ENCODE measurements at places on chromosomes 5 and 9.

DNA sequence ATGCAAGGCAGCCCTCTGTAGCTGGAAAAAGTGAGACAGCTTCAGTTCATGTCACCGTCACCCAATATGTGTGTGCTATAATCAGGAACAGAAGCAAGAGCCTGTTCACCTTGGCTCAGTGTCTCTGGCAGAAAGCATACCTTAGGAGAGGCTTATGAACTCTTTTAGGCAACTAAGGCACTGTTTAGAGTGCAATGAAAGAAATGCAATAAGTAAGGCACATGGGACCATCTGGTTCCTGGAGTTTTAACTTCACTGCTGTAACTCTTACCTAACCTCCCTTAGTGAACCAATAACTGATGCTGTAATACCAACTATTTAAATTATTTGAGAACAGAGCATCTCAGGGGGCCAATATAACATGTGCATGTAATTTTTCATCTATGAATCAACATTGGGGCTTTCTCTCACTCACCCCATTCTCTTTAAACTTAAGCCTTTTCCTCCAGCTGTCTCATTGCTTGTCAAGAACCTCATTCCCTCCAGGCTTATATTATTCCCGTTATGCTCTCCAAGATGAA lies 32.4 kb downstream of the C9 start:
- DNase-seq = no peak

GRCh38 chr5:129014185-129014584 lies 48.9 kb downstream of the SLC27A6 start:
- no peak for DNase-seq

GRCh38 chr5:171776213-171776612 lies 9.4 kb upstream of the SMIM23 start:
- no peak for DNase-seq

DNA sequence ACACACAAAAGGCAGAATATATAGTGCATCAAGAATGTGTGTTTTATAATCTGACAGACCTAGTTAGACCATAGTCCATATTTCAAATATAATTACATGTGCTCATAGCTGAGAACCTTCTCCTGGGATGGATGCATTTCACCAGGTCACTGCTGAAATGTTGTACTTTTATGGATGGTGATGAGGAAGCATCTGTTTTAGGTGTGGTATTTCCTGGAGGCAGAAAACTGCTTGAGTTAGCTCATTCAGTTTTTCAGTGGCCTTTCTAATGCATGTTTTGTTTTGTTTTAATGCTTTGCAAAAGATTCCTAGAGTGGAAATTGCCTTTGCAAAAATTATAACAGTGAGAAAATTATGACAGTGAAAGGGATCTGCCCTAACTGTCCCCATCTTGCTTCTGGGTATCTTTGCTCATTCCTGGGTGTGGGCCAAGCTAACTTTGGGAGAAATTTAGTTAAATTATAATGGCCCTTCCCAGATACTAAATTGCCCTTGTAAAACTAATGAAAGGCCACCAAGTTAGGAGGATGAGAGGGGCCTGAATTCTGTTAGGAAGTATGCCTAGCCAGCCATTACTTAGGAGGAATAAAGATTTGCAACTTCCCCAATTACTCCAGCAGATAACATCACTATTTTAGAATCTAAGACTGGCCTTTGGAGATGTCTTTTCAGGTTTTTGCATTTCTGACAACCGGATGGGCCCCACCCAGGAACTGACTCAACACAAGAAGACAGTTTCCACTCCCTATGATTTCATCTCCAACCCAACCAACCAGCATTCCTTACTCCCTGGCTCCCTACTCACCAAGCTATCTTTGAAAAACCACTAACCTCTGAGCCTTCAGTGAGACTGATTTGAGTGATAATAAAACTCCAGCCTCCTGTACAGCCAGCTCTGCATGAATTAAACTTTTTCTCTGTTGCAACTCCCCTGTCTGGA lies 7.0 kb upstream of the IL12B start:
- no peak for DNase-seq

DNA sequence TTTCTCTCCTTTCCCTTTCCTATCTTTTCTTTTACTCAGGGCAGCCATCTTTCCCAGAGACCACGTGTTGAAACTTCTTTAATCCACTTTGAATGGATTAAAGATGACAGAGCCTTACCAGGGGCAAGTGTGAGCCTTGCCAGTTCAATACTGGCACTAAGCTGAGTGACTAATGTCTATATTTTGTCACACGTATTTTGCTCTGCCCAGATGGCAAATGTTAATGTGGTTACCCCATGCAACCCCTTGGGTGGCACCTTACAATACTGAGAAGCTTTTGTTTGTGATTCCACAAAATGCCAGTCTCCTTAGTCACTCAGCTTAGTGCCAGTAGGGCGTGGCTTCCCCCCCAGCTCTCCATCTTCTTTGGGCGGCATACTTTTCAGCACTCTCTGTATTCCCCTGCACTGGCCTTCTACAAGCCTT lies 24.8 kb downstream of the ANXA1 start:
- DNase-seq = no peak

DNA sequence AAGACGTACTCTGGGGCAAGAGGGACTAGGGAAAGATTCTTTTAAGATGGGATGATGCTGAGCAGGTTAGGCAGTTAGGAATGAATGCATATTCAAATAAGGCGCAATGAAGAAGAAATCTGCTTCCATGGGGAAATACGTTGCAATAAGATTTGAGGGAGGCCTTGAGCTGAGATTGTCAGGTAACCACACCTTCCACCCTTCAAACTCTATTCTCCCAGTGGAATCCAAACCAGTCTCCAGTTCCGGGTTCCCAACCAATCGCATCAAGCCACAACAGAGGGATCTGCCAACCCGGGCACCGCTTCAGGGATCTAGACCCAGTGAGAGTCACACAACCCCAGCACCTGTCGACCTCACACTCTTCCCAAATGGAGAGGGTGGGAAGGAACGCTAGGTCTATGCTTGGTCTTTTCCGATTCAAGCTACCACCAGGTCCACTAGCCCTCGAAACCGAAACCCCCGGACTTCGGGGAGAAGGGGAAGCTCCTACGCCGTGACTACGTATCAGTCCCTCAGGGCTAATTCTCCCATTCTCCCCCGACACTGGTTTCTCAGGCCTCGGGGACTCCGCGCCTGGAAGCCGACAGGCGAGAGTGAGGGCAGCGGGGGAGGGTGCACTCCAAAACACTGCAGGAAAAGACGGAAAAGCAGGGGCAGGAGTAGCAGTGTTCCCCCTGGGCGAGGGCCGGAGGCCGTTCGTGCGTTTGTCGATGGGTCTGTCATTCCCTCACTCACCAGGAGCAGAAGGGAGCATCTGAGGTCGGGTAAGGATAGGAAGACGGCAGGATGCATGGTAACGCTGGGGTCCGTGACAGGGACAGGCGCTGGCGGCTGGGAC lies 534 bp downstream of the ERP44 start:
- peak; percentile 81 for DNase-seq

- DNase-seq = no peak
Measured at GRCh38 chr5:77558266-77558665, 66.2 kb upstream of the WDR41 start.

DNA sequence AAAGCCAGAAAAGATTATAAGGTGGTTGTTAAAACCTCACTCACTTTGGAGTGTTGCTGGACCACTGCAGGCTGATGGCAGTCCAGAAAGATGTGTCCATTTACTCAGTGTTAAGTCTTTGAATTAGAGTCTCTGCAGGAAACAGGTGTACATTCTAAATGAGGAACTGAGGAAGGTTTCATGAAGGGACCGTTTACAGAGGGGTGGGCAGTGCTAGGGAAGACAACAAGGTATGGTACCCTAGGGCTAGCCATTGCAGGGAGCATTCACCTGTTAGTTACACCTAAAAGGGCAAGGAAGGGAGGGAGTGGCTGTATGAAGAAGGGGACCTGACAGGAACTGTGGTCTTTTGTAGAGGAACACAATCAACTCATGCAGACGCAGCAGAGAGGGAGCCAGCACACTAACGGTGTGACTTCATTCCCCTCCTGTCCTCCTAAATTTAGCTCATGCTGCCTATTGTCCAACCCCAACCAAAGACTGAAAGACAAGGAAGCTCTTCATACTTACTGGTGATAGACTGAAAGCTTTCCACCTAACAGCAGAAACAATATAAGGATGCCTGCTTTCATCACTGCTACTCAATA lies 32.2 kb upstream of the PAX5 start:
- DNase-seq = no peak

DNA sequence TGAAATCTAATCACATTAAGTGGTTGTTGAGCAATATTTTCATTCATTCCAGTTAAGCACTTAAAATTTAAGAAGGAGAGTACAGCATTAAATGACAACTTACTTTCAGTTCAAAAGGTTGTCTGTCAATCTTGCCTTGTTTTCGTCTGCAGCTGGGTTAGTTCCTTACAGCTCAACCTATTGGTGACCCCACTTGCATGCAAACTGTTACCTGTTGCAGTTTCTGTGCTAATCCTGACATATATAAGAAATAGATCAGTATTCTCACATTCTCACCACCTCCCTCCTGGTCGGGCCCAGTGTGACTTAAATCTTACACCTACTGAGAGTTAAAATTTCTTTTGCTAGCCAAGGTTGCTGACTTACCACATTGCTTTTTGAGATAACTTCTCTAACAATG lies 191.8 kb upstream of the SMC2 start:
- DNase-seq = no peak

DNA sequence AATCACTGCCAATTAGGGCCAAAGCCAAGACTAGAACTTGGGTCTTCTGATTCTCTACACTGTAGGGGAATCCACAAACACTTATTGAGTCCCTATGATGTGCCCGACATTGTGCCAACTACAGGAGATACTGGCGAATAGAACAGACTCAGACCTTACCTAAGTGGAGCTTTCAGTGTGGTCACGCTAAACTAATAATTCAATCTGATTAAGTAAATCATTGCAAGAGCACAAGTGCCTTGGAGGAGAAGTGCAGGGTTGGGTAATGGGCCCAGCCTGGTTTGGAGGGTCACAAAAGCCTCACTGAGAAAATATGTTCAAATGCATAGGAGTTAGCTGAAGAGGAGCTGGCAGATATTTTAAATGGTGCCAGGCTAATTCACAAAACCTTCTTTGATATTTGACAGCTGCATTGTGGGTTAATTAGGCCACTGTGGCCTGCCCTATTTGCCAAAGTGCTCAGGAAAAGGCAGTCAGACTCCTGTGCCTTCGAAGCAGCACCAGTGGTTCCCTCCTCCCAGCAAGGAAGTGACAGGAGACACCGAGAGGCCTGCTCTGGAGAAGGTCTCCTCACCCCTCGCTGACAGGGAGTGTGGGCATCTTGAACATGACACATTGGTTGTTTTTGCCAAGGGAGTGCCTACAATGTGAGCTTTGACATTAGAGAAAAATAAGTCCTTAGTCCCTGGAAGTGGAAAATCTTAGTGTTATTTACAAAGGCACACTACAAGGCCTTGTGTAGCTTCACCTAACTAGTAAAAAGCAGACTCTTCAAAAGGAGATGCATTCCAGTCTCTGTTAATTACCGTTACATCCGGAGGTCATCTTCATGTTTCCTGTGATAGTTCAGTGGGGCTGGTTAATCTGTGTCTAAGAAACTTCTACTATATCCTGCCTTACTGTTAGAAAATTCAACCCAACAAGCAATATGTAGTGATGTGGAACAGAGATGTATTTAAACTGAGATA lies 24.1 kb upstream of the TRAF1 start:
- no peak for DNase-seq

GRCh38 chr5:157558041-157558595 lies 17.5 kb downstream of the ADAM19 start:
- no peak for DNase-seq

- DNase-seq = no peak
Measured at GRCh38 chr9:111158999-111159398, 120.7 kb upstream of the LPAR1 start.

GRCh38 chr5:6704361-6704851 lies 8.8 kb upstream of the TENT4A start:
- no peak for DNase-seq

DNA sequence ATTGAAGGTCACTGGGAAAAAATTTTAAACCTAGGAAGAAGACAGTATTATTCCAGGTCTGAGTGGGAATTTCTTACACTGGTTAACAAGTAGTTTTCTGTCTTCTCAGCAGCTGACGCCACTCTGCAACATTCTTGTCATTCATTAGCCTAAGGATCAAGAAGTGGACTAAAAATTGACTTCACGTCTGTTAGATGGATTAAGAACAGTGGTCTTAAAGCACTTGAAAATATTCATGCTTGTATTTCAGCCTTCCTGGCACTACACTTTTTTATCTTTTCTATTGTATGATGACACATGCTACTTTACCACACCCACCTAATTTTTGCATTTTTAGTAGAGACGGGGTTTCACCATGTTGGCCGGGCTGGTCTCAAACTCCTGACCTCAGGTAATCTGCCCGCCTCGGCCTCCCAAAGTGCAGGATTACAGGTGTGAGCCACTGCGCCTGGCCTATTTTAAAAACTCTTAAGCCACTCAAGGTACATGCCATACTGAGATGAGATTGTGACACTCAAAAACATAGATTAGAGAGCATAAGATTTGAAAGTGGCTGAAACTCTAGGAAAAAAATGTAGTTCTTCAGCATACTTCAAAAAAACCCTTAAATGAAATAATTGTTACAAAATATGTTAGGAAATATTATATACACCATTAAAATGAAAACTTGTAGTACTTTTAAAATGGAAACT lies 8.4 kb downstream of the MATR3 start:
- no peak for DNase-seq

DNA sequence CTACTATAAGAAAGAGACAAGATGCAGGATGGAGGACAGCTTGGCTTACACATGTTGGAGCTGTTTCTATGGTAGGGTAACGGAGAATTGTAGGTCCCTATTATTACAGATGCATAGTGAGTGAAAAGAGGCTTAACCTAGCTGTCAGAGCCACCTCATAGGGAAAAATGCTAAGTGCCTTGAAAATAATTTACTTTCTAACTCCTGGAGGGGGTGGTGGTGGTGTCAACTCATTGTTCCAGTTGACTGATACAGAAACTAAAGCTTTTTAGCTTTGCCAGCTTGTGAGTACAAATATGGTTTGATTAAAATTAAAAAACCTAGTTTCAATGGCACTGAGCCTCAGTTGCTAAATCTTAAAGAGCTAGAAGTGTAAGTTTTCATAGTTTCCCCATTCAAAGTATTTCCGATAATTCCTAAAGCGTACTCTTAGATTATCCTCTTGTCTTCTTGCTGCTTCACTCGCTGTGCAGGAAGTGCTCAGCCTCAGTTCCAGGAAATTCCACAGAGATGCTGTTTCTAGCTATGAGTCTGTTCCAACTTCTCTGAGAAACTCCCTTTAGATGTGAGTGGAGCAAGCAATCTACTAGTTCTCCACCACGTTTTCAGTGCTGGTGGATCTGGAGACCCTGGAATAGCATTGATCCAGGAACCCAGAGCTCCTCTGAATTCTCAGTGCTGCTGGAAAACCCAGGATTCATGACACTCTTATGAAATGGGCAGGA lies 265.2 kb downstream of the DMAC1 start:
- DNase-seq = no peak

DNA sequence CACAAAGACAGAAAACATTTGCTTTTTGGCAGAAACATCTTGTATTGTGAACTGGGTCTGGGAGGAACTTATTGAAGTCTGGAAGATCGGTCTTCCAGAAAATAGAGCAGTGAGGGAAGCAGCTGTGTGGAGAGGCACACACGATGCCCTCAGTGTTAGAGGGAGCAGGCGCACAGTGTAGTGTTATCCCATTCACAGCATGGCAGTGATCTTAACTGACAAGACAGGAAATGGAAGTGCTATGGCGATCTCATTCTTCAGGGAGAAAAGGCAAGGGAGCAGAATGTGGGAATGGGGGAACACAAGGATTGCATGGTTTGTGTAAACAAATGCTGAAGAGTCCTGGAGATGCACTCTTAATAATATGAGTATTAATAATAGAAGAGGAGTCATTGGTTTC lies 161.0 kb downstream of the PBX3 start:
- no peak for DNase-seq

- DNase-seq = no peak
Measured at GRCh38 chr5:56145511-56145910, 87.6 kb downstream of the ANKRD55 start.

GRCh38 chr5:35854248-35854647 lies 2.4 kb upstream of the IL7R start:
- DNase-seq = no peak
